ENCODE measurements at places on chromosomes 2 and 18.

DNA sequence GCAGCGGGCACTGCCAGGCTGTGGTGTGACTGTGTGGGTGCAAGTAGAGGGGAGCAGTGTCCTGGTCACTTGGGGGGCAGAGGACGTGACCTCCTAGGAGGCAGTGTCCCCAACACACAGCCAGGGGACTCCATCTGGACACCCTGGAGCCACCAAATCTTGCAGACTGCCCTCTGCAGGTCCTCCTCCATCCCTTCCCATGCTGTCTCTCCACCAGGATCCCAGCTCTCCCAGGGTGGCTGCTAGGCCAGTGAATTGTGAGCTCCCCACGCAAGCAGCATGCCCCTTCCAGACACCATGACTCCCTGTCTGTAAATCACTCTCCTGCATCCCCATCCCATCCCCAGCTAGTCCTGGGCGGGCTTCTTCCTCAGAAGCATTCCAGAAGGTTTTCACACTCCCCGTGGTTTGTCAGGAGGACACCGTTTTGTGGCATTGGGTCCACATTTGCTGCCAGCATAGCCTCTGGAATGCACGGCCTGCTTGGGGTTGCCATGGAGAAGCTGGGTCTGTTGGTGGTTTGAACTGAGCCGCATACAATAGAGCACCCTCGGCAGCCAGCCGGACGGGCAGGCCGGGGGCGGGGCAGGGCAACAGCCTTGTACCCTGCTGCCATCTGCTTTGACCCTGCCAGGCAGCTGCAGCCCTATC is 210.7 kb downstream of the KLHL29 start:
- DNase-seq: no peak

- DNase-seq: no peak
These were observed 42.4 kb downstream of the MBD2 start for GRCh38 chr18:54181856-54182602.

- no peak for DNase-seq
These were observed 10.9 kb upstream of the HOXD1 start for GRCh38 chr2:176177580-176178037.

DNA sequence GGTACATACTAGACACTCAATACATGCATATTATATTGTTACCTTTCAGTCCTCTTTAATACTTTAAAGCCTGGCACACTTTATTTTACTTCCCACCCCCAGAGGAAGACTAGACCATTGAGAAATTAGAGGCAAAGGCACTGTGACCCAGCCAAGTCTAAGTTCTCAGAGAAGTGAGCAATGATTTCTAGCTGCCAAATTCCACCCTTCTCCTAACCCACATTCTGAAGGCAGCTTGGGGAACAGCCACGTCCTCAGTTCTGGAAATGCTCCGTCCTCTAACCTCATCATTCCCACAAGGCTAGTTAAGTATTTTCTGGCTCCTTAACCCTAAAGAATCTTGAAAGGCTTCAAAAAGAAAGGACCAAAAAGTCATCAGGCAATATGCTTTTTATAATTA is 86.6 kb downstream of the COL5A2 start:
- no peak for DNase-seq

- no peak for DNase-seq
These were observed 99.8 kb downstream of the COPS8 start for GRCh38 chr2:237185553-237185925.
